Upper lobe of left lung (tissue), 6 donors: ENCODE measurements at places on chromosomes 2 and 18.

DNA sequence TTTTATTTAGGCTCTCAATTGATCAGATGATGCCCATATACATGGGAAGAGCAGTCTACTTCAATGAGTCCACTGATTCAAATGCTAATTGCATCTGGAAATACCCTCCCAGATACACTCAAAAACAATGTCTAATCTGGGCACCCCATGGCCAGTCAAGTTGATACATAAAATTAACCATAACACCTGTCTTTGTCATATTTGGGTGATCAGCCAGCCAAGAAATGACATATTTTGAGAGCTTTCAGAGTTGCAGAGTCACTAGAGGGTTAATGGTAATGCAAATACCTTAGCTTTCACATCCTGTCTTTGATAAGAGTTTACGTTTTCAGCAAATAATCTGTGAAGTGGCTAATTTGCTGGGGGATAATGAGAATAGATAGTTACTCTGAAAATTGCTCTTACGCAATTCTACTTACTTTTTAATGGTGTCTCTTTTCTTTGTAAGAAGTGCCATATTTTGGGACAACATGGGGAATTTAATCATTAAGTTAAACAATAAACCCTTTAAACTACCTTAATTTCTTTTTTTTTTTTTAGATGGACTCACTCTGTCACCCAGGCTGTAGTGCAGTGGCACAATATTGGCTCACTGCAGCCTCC is 49.1 kb downstream of the CCDC195 start:
- DNase-seq: no peak

- DNase-seq: no peak
These were observed 208.5 kb upstream of the ZSWIM2 start for GRCh38 chr2:187057466-187057865.

DNA sequence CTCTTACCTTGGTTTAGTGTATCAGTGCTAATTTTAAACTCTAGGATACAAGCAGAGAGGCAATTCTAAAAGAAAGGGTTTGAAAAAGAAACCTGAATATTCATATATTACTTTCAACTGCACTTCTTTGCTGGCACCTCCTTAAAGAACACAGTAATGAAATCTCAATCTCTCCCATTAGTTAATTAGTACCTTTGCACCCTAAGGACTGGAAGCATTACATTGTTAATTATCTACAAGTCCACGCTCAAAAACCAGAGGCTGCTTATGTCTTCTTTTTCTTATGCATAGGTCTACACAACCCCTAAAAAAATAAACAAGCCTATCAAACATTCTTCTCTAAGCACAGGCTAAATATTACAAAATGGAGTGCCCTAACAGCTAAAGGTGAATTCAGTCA is 20.2 kb downstream of the EPHA4 start:
- no peak for DNase-seq

DNA sequence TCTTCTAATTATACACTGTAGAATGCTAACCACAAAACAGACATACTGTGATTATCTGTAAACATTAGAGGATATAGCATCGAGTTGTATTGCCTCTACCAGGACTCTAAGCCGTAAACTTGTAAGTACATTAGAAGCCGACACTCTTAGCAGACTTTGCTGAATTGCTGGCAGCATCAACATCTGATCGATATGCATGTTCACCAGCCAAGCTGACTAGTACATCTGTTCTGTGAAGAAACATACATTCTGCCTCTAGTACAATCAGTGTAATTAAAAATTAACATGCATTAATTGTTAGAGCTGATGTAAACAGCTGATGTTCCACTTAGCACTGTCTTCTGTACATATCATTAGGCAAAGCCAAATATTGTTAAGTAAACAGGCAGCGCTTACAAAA is 502.2 kb downstream of the NR4A2 start:
- DNase-seq: no peak

GRCh38 chr2:101089419-101089818 is 61.8 kb downstream of the TBC1D8 start:
- no peak for DNase-seq

- no peak for DNase-seq
These were observed 277.3 kb downstream of the AGAP1 start for GRCh38 chr2:235770909-235771820.
